ENCODE measurements at places on chromosomes 12 and 14. TPM values are rescaled to one million over a fixed set of nuclear protein-coding genes. Genes with fewer than 3 reads are reported as not detected.

Gene CLMN
- 54.7 TPM for total RNA-seq

Gene OR6C65
- not detected for total RNA-seq

Gene CCDC38
- not detected for total RNA-seq

Gene PMCH
- total RNA-seq = not detected

Gene NUAK1
- 5.3 TPM for total RNA-seq

DNA sequence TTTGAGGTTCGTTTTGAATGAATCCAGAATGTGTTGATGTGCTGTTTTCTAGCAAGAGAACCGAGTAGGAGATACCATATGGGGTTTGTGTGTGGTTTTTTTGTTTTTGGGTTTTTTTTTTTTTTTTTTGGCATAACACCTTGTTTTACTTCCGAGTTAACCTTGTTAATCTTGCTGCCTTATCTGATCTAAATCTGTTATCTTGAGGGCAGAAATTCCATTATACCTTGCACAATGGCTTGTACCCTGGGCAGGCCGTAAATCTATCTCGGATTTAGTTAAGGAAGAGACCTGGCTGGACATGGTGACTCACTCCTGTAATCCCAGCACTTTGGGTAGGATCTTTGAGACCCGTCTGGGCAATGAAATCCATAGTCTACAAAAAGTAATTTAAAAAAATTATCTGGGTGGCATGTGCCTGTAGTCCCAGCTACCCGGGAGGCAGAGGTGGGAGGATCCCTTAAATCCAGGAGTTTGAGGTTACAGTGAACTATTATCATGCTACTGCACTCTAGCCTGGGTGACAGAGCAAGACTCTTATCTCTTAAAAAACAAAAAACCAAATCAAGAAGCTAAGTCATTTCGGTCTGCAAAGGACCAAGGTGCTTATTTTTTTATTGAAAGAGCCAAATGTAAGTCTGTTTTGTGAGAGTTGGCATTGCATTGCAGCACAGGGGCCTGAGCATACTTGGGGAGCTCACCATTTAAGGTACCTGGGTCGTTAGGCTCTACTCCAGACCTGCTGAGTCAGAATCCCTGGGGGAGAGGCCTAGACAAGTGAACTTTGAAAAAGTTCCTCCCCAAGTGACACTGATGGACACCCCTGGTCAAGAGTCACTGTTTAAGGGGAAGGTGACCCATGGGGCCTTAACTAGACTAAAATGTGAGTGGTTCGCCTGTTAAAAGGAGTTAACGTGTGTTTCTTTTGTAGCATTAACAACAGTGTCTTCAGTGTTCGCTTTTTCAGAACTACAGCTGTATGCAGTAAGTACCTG lies 6.7 kb downstream of the DLST start:
- H3K27ac ChIP-seq = peak overlapping the region; percentile 64
- H3K36me3 ChIP-seq = peaks cover 18% of the 10 kb centered on the region
- H3K27me3 ChIP-seq = no peaks in the 10 kb centered on the region
- no peak for DNase-seq
- no peak overlapping the region for H3K4me3 ChIP-seq
- H3K4me1 ChIP-seq = peaks cover 44% of the 10 kb centered on the region

GRCh38 chr12:1646569-1647284 lies 17.7 kb downstream of the WNT5B start:
- no peaks in the 10 kb centered on the region for H3K27me3 ChIP-seq
- no peak for DNase-seq
- no peak overlapping the region for H3K27ac ChIP-seq
- H3K4me3 ChIP-seq = no peak overlapping the region
- H3K4me1 ChIP-seq = peaks cover 6% of the 10 kb centered on the region

- H3K4me3 ChIP-seq = no peak overlapping the region
- no peak for DNase-seq
- H3K4me1 ChIP-seq = peaks cover 24% of the 10 kb centered on the region
- no peaks in the 10 kb centered on the region for H3K36me3 ChIP-seq
Observed at GRCh38 chr14:81682701-81683100, 149.0 kb upstream of the SEL1L start.

GRCh38 chr12:110530511-110530910 lies 28.4 kb downstream of the RAD9B start:
- no peaks in the 10 kb centered on the region for H3K27me3 ChIP-seq
- no peak for DNase-seq
- no peaks in the 10 kb centered on the region for H3K36me3 ChIP-seq
- peaks cover 12% of the 10 kb centered on the region for H3K4me1 ChIP-seq
- H3K4me3 ChIP-seq = no peak overlapping the region

GRCh38 chr14:96400495-96400894 lies 8.6 kb downstream of the AK7 start:
- H3K27ac ChIP-seq = no peak overlapping the region
- no peaks in the 10 kb centered on the region for H3K36me3 ChIP-seq
